ENCODE measurements at places on chromosomes 12 and 14.

DNA sequence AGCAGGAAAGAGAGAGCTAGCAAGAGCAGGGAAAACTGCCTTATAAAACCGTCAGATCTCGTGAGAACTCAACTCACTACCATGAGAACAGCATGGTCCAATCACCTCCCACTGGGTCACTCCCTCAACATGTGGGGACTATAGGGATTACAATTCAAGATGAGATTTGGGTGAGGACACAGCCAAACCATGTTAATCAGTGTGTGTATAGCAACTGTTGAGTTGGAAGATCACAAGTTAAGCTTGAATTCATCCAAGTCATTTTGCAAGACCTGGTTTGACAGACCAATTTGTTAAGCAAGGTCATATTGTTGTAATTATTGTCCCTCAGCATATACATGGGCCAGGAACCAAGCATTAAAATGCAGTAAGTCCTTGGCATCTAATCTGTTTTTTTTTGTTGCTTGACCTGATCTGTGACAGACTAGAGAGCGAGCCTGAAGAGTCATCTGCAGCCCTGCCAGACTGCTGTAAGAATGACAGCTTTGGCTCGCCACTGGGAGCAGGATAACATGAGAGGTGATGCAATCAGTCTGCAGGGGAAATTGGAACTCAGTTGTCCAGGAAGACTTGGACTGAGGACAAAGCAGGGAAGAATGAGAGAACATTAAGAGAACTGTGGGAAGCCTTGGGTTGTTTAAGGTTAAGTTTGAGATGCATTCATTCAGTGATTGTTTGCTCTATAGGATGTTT lies 297.6 kb upstream of the SEL1L start:
- no peak for DNase-seq

DNA sequence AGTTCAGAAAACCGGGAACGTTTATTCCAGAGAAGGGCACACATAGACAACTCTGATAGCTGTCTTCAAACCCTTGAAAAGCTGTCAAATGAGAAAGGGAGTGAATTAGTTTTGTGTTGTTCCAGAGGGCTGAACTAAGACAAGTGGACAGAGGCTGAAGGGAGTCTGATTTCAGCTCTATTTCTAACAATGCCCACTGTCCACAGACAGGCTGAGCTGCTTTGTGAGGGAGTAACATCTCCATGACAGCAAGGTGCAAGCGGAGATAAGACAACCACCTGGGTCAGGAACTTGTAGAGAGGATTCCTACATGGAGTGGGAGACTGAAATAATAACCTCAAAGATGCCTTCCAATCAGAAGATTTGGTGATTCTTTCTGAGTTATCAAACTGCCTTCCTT lies 25.6 kb upstream of the PARP11 start:
- DNase-seq: no peak

DNA sequence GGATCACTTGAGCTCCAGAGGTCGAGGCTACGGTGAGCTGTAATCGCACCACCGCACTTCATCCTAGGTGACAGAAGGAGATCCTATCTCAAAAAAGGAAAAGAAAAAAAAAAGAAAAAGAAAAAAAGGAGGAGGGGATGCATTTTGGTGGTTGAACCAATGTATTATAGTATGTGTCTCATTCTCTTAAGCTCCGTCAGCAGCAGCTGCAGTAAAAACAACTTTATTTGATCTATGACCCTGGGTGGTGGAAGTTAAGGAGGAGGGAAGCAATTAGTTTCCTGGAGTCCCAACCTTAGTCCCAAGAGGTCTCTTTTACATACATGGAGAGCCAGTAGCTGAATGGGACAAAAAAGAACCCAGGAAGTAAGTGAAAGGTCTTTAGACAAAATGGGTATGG lies 26.8 kb upstream of the APOF start:
- DNase-seq: no peak

DNA sequence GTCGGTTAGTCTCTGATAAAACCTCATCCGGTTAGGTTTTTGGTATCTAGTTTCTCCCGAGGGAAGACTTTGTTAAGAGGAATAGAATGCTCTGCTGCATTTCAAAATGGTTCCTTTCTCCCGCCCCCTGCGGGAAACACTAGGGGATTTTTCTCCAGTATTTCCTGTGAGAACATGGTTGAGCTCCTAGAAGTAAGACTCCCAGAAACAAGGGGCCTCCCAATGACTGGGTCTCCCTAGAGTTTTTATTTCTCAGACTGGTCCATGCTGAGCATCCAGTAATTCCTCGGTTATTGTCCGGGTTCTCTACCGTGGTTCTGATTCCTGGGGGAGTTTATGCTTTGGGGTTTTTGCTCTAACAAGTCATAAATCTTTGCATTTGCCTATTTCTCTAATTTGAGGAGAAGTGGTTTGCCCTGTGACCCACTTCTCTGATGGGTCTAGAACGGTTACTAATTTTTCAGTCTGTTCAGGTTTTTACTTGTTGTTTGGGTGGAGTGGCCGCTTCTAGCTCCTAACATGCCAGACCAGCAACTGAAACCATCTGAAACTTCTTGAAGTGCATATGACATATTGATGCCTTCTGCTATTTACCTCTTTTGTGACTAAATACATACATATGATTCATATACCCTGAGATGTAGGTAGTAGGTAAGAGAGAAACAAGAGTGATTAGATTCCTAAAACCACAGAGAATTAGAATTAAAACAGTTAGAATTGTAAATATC lies 25.1 kb downstream of the TESPA1 start:
- DNase-seq: no peak

GRCh38 chr14:82510007-82510406 lies 976.4 kb upstream of the SEL1L start:
- no peak for DNase-seq

GRCh38 chr12:7113389-7113871 lies 4.4 kb upstream of the C1RL start:
- DNase-seq: no peak

- DNase-seq: no peak
Observed at GRCh38 chr14:42715316-42715715, 1108.6 kb downstream of the LRFN5 start.

DNA sequence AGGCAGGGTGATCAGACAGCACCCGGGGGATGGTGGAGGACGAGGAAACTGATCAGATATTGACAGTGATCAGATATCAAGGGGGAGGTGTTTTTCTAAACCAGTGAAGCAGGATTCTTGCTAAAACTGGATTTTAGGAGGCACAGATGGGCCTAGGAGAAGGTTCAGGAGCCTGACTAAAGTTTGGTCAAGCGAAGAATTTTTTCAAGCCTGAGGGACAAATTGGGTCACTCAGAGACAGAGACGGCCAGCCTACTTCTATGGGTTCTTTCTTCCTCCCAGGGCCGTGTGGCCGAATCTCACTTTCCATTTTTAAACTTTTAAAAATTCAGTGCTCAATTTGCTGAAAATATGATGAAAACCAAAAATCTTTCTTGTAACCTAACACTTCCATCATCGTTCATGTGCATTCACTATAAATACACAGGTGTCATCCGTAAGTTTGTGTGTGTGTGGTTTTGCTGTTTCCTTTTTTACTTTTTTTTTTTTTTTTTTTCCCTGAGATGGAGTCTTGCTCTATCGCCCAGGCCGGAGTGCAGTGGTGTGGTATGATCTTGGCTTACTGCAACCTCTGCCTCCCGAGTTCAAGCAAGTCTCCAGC lies 68.5 kb downstream of the RIN3 start:
- DNase-seq: no peak

- DNase-seq: no peak
Observed at GRCh38 chr14:23182372-23183157, 895 bp downstream of the SLC7A8 start.

- no peak for DNase-seq
Observed at GRCh38 chr12:13386323-13387039, 190.0 kb downstream of the EMP1 start.

DNA sequence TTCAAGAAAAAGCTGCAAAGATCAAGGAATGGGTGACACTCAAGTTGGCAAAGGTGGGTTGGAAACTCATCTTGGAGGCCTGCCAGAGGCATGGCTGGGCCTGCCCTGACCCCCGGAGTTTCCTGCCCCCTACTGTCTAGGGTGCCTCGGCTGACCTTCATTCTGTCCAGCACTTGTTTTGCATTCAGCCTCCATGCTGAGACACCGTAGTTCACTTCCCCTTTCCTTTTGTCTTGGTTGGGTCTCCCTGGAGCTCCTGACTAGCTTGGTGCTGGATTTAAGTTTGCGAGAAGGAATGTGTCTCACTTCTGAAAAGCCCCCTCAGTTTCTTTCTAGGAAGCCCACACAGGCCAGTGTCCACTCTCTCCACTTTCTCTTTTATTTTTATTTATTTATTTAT lies 26.5 kb downstream of the PLEKHH1 start:
- no peak for DNase-seq

DNA sequence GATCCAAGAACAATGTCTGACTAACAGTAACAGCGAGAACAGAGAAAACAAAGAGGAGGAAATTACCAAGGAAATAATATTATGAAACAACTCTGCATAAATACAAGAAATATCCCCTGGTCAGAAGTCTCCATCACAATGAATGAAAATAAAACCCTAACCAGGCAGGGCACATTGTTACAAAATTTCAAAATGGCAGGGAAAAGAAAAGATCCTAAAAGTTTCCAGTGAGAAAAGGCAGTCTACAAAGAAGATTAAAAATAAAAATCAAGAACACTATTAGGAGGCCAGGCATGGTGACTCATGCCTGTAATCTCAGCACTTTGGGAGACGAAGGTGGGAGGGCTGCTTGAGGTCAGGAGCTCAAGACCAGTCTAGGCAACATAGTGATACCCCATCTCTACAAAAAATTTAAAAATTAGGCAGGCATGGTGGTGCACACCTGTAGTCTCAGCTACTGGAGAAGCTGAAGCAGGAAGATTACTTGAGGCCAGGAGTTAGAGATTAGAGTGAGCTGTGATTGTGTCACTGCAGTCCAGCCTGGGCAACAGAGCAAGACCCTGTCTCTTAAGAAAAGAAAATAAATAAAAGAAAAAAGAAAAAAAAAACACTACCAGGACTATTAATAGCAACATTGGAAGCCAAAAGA lies 47.8 kb downstream of the FERMT2 start:
- DNase-seq: no peak

GRCh38 chr12:26044007-26044394 lies 80.8 kb downstream of the BHLHE41 start:
- DNase-seq: no peak

- no peak for DNase-seq
Observed at GRCh38 chr12:51923506-51924365, 16.4 kb downstream of the ACVRL1 start.

- no peak for DNase-seq
Observed at GRCh38 chr12:57616383-57617101, 5.3 kb downstream of the ARHGEF25 start.

- DNase-seq: no peak
Observed at GRCh38 chr12:22982635-22983034, 357.7 kb downstream of the ETNK1 start.

DNA sequence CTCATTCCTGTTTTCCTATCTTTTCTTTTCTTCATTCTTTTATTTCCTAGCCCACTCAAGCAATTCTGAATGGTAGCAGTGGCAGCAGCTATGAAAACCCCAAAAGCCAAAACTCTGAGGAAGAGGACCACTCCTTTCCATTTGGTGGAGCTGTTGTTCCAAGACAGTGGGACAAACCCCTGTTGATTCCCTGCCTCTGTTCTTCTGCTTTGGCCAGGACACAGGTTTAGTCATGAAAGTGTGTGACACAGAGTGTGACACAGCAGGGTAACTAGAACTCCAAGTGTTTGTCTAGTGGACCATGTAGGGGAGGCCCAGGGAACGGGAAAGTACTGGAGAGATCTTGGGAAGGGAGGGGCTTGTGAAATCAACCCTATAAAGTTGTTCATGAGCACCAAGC lies 71.1 kb downstream of the PTCSC3 start:
- DNase-seq: no peak

GRCh38 chr12:131528667-131529066 lies 182.2 kb upstream of the SFSWAP start:
- DNase-seq: no peak

DNA sequence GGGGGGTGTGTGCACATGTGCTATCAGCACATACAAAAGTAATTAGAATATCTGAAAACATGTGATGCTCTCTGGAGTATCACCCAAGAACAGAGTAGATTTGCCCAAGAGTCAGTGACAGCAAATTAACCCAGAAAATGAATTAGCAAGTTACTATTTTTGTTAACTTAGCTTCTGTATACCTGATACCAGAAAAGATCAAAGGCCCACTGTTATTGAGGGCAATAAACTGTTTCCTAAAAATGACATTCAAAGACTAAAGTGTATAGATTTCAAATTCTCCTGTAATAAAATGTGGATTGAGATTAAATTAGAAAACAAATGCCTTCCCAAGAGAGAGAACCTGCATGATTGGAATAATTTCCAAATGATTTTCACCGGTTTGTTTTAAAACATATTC lies 184.7 kb downstream of the MED13L start:
- no peak for DNase-seq

GRCh38 chr12:101596172-101596571 lies 1.4 kb downstream of the MYBPC1 start:
- no peak for DNase-seq

GRCh38 chr14:75999511-76000190 lies 14.1 kb downstream of the IFT43 start:
- no peak for DNase-seq

GRCh38 chr12:88052686-88053085 lies 23.5 kb upstream of the C12orf50 start:
- DNase-seq: no peak

DNA sequence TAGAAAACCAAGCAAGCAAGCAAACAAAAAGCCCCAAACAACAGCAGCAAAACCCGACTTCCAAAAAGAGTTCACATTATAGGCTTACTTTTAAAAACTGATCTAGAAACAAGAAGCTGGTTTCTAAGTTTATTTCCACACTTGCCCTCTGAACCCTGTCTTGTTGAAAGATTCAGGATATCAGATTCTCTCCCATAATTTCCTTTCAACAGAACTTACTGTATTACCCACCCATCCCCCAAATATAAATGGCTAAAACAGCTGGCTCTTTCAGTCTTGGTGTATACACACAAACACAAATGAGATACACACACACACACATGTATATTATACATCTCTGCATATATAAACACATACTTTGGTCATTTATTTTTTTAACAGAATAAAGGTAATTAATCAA lies 460.9 kb downstream of the ZFP36L1 start:
- DNase-seq: no peak

DNA sequence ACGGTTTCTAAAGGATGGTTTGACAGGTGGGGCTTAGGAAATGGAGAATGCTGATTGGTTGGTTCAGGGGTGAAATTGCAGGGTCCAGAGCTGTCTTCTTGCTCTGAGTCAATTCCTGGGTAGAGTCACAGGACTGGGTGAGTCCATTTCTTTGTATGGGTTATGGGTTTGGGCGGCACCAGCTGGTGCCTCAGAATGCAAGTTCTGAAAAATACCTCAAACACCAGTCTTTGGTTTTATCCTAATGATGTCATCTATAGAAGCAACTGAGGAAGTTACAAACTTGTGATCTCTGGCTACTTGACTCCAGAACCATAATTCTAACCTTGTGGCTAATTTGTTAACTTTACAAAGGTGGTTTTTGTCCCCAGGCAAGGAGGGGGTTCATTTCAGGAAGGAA lies 47.6 kb upstream of the EIF5 start:
- no peak for DNase-seq

- DNase-seq: no peak
Observed at GRCh38 chr14:45867046-45867894, 614.3 kb upstream of the MIS18BP1 start.

GRCh38 chr12:53575502-53576249 lies 50.5 kb downstream of the ATF7 start:
- DNase-seq: no peak
